ENCODE measurements at places on chromosomes 1 and 21.

DNA sequence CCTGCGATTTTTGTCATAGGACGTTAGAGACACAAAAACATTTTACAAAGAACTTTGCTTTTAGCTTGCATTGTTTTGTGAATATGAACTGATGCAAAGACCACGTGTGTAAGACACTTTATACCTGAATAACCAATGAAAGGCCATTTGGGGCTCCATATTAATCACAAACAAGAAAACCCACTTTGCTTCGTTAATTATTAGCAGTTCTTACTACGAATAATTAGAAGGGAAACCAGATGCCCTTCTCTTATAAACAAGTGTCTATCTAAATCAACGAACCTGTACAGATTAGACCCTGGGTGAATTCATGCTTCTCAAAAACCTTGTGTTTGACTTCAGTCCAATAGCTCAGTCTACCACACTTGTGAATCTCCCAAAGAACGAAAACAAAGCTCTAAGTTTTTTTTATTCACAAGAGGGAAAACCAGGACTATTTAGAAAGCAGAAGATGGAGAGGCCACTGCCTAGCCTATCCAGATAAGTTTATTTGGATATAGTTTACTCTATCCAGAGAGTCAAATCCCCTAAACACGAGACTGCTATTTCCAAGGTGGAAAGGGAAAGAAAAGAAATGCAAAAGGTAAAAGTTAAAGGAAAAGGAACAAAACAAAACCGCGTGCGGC lies 897 bp downstream of the CYYR1 start:
- no peak for DNase-seq

GRCh38 chr1:18505666-18506065 lies 24.9 kb downstream of the KLHDC7A start:
- DNase-seq = no peak

- no peak for DNase-seq
These were observed 3.0 kb upstream of the OR2C3 start for GRCh38 chr1:247539215-247539614.

GRCh38 chr21:24428591-24429199 lies 1178.6 kb downstream of the MRPL39 start:
- no peak for DNase-seq

GRCh38 chr1:33274446-33274845 lies 18.2 kb downstream of the ZNF362 start:
- no peak for DNase-seq

DNA sequence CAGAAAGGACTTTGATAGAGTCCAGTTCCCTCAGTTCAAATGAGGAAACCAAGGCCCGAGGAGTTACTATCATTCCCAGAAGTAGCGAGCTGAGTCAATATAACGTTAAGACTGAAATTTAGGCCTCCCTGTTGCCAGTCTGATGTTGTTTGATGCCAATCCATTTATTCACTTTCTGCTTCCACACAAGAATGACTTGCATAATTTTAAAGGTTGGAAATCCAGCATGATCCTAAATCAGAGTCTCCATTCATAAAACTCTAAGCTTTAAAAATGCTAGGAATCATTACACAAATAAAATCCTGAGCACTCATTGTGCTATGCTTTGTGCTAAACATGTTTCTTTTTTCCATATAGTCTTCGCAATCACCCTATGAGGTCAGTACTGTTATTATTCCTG lies 414.4 kb downstream of the PTBP2 start:
- no peak for DNase-seq

GRCh38 chr1:234545517-234546386 lies 64.2 kb downstream of the IRF2BP2 start:
- DNase-seq = peak; percentile 34

DNA sequence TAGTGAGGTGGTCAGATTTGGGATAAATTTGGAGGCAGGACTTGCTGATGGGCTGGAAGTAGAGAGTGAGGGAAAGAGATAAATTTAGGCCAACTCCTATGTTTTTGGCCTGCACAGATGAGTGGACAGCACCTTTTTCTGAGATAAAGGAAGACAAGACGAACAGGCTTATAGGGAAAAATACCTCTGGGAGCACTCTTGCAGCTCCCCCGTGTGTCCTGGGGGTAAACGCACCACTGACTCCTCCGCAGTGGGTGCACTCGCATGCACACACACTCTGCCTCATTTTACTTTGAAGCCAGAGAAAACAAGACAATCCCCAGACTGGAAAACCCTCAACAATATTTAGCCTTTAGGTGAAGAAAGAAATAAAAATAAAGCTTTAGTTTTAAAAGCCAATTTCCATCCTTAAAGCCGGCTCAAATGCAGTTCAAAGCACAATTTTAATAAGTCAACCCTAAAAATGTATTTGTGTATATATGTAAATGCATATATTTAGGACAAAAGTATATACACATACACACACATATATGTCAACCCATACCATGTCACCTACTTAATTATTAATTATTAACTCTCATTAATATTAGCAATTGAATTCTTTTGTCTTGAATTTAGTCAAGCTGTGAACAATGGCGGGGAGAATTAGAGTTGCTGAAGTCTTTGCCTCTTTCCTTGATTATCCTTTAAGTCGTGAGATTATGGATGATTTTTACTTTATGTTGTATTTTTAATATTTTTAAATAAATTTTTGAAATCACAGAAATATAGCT lies 341.8 kb downstream of the ZNF326 start:
- DNase-seq = no peak

- no peak for DNase-seq
These were observed 24.7 kb upstream of the LAMC1 start for GRCh38 chr1:182998482-182998881.

- peak; percentile 81 for DNase-seq
These were observed 123.9 kb upstream of the VAMP3 start for GRCh38 chr1:7646981-7647901.

- DNase-seq = no peak
These were observed 41.7 kb downstream of the CD55 start for GRCh38 chr1:207362962-207363860.

DNA sequence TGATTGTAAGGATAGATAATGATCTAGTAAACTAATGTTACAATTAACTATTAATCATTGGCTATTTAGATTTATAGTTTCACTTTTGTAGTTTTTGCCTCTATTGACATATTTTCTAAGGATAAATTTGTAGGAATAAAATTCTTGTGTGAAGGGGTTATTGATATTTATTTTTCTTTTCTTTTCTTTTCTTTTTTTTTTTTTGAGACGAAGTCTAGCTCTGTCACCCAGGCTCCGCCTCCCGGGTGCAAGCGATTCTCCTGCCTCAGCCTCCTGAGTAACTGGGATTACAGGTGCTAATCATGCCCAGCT lies 24.0 kb upstream of the DISC1 start:
- no peak for DNase-seq

GRCh38 chr1:156654700-156655099 lies 12.8 kb downstream of the BCAN start:
- DNase-seq = no peak

DNA sequence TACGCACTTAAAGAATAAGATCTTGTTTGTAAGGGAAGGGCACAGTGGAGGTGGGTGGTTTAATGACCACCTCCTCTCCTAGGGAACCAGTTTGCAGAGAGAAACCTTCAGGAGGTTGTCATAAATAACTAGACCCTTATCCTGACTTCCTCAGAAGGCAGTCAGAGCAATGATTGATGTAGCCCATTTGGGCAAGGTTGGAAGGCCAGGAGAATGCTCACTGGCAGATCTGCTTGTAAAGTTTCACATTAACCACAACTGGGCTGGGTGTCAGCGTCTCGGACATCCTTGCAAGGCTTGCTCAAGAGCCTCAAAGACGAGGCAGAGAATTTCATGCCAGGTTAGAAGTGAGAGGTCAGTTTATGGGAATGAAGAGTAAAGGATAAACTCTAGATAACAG lies 87.6 kb upstream of the TRABD2B start:
- no peak for DNase-seq

- no peak for DNase-seq
These were observed 18.5 kb downstream of the RIIAD1 start for GRCh38 chr1:151739590-151740355.

GRCh38 chr21:41583274-41583790 lies 75.4 kb upstream of the TMPRSS2 start:
- no peak for DNase-seq

DNA sequence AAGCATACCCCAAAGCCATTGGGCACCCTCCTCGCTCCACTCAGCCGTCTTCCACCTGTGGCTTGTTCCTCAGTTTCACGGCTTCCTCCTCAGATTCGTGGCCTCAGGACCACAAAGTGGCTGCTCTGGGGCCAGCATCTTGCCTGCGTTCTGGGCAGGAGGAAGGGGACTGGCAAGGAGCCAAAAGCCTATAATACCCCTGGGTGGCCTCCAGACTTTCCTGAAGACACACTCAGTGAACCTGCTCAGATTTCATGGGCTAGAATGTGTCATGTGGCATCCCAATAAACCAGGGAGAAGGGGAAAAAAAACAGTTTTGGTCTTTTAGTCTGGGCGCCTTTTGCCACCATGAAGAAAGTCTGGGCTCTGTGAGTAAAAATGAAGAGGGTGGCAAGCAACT lies 62.0 kb downstream of the SDC3 start:
- no peak for DNase-seq

GRCh38 chr1:23198373-23198772 lies 18.9 kb downstream of the HTR1D start:
- DNase-seq = no peak

- no peak for DNase-seq
These were observed 163.4 kb upstream of the USP24 start for GRCh38 chr1:55378582-55378981.

GRCh38 chr1:112685913-112686312 lies 11.5 kb downstream of the MOV10 start:
- DNase-seq = no peak

- peak; percentile 70 for DNase-seq
These were observed 64.8 kb downstream of the DNTTIP2 start for GRCh38 chr1:93814059-93814794.

GRCh38 chr21:25029580-25029979 lies 577.7 kb downstream of the MRPL39 start:
- no peak for DNase-seq

DNA sequence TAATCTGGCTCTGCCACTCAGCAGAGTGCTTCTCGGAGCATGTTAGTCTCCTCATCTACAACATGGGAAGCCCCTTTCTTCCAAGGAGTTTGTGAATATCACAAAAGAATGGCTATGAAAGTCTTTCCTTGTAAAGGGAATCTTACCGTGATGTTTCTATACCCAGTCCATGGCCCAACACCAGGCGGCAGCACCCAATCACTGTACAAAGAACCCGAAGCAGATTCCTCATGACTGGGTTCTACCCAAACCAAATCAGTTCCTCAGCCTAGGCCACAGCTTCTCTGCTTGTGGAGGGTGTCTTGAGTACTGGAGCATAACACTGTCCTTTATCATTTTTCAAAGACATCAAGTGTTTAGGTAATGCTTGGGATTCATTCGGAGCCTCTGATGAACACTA lies 16.6 kb upstream of the SLFNL1 start:
- DNase-seq = no peak
